ENCODE measurements at places on chromosomes 6 and 20. TPM values are rescaled to one million over a fixed set of nuclear protein-coding genes. Genes with fewer than 3 reads are reported as not detected.

The OR2B6 gene
- total RNA-seq = not detected

The LY86 gene
- not detected for total RNA-seq

The BNIP5 gene
- total RNA-seq = 0.07 TPM

The MANEA gene
- total RNA-seq = 9.0 TPM

The ENPP1 gene
- 1.2 TPM for total RNA-seq

The HLA-G gene
- total RNA-seq = 0.75 TPM

The TBXT gene
- total RNA-seq = not detected

The EXOC2 gene
- 32.5 TPM for total RNA-seq

The MUCL3 gene
- total RNA-seq = not detected

The CST4 gene
- not detected for total RNA-seq

The ECT2L gene
- total RNA-seq = not detected

DNA sequence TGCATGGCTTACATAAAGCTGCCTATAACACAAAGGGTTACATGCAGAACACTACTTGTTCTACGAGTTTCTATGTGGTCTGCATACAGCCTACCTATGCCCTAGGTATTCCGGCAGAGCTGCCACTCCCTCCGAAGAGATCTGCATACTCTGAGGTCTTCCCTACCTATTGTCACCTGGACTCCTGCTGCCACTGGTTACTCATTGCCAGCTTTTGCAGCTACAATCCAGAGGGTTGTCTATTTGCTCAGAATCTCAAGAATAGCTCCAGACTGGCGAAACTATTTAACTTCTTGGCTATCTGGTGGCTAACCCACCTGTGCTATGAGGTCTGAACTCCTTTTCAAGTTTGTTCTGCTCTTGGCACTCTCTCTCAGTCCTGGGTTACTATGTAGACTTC lies 323.3 kb downstream of the BMP2 start:
- no peak for DNase-seq

DNA sequence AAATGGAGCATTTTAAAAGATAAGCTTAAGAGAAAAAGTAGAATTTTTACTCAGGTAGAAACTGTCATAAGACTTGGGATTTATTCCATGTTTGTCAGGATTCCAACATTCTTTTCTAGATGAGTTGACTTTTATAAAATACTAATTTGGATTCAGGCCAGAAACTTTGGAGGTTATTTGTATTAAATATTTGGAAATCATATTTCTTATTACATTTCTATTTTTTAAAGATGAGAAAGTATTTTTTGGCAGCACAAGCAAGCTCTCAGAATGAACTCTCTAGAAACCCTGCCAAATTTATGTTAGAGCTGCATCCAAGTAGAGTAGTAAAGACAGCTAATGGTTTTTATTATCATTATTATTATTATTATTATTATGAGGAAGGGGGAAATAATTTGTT lies 1014.9 kb upstream of the GJE1 start:
- DNase-seq = no peak

DNA sequence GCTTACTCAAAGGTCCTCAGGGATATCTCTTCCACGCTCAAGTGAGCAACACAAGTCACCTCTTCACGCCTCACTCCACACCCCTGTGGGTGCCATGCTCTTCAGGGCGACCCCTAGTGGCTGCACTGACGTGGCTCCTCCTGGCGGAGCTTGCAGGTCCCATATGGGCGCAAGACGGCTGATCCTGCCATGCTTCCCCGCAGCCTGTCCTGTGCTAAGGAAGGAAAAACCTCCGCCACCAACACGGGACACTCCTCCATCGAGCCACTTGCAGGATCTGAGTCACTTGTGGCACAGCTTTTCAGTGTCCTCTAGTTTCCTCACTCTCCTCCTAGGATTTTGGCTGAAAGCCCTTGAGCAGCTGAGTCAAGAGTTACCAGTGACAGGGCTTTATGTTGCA lies 90.7 kb downstream of the KHDC1L start:
- no peak for DNase-seq

- DNase-seq = no peak
These were observed 3.0 kb downstream of the WFDC5 start for GRCh38 chr20:45111799-45112471.

GRCh38 chr6:68279793-68280557 lies 355.1 kb upstream of the ADGRB3 start:
- DNase-seq = no peak

DNA sequence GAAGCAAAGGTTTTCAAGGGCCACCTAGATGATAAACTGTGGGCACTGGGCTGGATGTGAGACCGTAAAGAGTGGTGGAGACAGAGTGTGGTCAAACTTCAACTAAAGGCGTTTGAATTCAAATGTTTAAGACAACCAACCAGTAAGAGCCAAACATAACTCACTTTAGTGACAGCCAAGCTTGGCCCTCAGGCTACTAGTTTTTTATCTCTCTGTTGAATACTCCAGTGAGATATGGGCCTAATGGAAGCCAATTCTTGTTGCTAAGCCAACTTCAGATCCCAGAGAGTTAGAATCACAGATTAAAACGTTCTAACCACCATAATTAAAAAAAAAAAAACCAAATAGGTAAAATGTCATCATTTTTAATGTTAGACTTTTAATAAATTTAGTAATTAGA lies 57.3 kb downstream of the TRMT6 start:
- DNase-seq = no peak

GRCh38 chr6:7727086-7727945 lies 1.4 kb downstream of the BMP6 start:
- DNase-seq = no peak

DNA sequence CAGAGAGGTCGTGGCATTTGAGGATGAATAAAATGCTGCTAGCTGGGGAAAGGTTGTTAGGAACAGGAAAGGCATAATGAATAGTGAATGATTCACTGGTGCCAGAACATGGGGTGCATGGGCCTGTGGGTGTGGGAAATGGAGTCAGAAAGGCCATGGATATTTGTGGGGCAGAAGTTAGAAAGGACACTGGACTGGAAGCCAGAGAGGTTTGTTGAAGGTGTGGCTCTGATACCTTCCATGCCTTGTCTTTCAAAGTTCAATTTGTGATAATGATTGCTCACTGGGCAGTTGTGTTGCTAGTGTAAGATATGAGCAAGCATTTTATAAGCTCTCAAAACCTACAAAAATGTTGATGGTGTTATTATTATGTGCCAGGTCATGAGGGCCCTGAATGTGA lies 32.7 kb downstream of the LRRC1 start:
- no peak for DNase-seq

GRCh38 chr20:17863577-17864292 lies 104.9 kb downstream of the SNX5 start:
- DNase-seq = no peak

DNA sequence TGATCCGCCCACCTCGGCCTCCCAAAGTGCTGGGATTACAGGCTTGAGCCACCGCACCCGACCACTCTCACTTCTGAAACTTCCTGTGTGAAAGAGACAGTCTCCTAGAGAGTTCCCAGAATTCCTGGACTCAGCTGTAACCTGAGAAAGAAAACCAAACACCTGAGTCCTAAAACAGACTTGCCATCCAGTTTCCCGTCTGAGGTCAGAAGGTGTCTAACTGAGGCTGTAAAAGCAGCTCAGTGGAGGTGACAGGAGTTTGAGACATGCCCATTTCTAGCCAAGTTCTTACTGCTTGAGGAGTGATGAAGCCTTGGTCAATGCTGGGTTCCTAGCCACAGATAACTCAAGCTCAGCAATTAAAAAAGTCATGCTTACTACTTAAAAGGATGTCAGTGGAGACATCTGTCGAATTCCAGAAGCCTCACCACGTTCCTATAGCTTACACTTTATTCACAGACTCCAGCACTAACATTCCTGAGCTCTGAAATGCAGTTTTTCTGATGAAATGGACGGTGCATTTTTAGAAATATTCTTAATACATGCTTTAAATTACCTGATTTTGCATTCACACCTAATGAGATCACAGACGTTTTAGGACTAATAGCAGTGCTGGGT lies 6.1 kb downstream of the UQCC2 start:
- DNase-seq = no peak

GRCh38 chr6:134425513-134425912 lies 107.6 kb upstream of the SGK1 start:
- no peak for DNase-seq

GRCh38 chr6:129329678-129330077 lies 380.3 kb downstream of the ARHGAP18 start:
- no peak for DNase-seq

- no peak for DNase-seq
These were observed 280.5 kb upstream of the OPRM1 start for GRCh38 chr6:153758516-153758915.

Measured in kidney epithelial cell (primary cell).